Breast epithelium (tissue), 4 donors: ENCODE measurements at places on chromosomes 4 and X.
A peak's percentile ranks its signal among the peaks of the same experiment; 100 is the strongest.

GRCh38 chr4:72918362-72918761 lies 151.2 kb downstream of the COX18 start:
- no peak for DNase-seq
- no peak overlapping the region for H3K4me3 ChIP-seq
- no peaks in the 10 kb centered on the region for H3K4me1 ChIP-seq
- H3K36me3 ChIP-seq, result no peaks in the 10 kb centered on the region
- H3K27me3 ChIP-seq, result no peaks in the 10 kb centered on the region

- H3K27me3 ChIP-seq, result peaks cover 12% of the 10 kb centered on the region
- no peak for DNase-seq
- no peaks in the 10 kb centered on the region for H3K36me3 ChIP-seq
- no peak overlapping the region for H3K27ac ChIP-seq
- H3K4me1 ChIP-seq, result no peaks in the 10 kb centered on the region
- no peak overlapping the region for H3K4me3 ChIP-seq
Observed at GRCh38 chrX:10008483-10009056, 41.4 kb downstream of the CLDN34 start.

DNA sequence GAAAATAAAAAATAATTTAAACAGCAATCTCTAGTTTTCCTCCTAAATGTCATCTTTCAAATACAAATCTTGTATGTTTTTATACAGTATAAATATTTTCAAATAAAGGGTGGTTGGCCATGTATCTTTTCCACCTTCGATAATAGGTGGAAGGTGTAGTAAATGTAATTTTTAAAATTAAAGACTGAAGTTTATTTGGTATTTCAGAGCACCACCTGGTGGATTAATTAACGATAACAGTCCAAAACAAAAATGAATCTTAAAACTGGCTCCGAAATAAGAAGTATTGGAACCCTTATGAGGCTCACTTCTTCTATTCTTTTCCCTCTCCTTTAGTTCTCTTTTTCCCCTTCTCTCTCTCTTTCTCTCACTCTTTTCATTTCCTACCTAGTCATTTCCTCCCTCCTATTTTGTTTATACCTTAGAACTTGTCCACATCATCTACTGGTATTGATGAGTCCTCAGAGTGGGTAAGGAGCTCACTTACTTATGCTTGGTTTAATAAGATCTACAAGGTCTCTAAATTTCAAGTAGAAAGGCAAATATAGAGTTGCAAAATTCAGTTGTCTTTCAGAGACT lies 82.9 kb upstream of the EXOC1L start:
- DNase-seq, result no peak
- no peak overlapping the region for H3K4me3 ChIP-seq
- H3K27me3 ChIP-seq, result no peaks in the 10 kb centered on the region

- no peaks in the 10 kb centered on the region for H3K27me3 ChIP-seq
- no peak overlapping the region for H3K27ac ChIP-seq
- H3K4me3 ChIP-seq, result no peak overlapping the region
- H3K4me1 ChIP-seq, result no peaks in the 10 kb centered on the region
Observed at GRCh38 chr4:138310991-138311390, 68.8 kb upstream of the SLC7A11 start.

- H3K4me3 ChIP-seq, result no peak overlapping the region
- H3K27ac ChIP-seq, result no peak overlapping the region
- H3K27me3 ChIP-seq, result no peaks in the 10 kb centered on the region
- H3K4me1 ChIP-seq, result no peaks in the 10 kb centered on the region
- H3K36me3 ChIP-seq, result no peaks in the 10 kb centered on the region
- no peak for DNase-seq
Observed at GRCh38 chr4:174874898-174875297, 43.3 kb upstream of the ADAM29 start.

DNA sequence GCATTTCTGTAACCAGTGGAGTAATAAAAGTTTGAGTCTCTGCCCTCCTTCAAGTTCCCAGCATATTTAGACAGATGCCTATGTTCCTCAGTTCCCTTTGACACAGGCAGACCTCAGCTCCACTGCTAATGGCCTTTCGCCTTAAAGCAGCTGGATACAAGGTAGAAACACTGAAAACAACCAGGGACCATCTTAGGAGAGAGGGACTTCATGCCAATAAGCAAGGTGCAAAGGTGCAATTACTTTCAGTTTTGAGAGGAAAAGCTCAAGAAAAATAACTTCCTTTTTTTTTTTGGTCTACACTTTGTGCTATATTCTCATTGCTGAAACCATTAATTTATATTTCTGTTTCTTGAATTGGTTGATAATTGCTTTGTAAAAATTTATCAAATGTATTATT lies 781.9 kb upstream of the GALNTL6 start:
- no peak overlapping the region for H3K4me3 ChIP-seq
- DNase-seq, result no peak
- H3K27me3 ChIP-seq, result no peaks in the 10 kb centered on the region
- no peaks in the 10 kb centered on the region for H3K36me3 ChIP-seq
- H3K27ac ChIP-seq, result no peak overlapping the region

DNA sequence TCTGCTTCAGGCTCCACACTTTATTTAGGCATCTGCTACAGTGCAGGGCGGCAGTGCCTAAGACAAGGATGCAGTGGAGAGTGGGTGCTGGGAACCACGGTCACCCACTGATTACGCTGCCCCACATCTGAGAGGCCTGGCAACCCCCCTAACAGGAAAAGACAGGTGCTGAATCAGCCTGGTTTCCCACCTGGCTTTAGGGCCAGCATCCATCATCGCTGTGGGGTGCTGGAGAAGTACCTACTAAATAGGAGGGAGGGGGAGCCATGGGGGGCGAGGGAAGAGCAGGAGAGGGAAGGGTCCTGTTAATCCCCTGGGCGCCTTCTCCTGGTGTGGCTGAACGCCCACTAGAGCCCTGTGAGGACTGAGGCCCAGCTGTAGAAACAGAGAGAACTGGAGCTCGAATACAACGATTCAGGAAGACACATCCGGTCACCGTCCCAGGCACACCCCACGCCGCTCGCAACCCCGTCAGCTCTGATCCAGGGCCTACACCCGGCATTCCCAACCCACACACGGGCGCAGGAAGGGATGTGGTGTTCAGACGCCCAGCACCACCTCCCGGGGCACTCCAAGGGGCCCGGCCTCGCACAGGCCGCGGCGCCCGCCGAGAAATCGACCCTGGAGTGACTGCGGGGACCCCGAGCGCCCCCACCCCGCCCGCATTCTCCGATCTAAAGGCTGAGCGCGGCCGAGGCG lies 554 bp downstream of the DCTD start:
- no peaks in the 10 kb centered on the region for H3K4me1 ChIP-seq
- H3K36me3 ChIP-seq, result no peaks in the 10 kb centered on the region
- peak; percentile 66 for DNase-seq
- peak overlapping the region; percentile 79 for H3K4me3 ChIP-seq

GRCh38 chr4:40305328-40306170 lies 29.6 kb upstream of the CHRNA9 start:
- no peaks in the 10 kb centered on the region for H3K36me3 ChIP-seq
- H3K27ac ChIP-seq, result no peak overlapping the region
- no peak for DNase-seq
- no peaks in the 10 kb centered on the region for H3K27me3 ChIP-seq
- H3K4me3 ChIP-seq, result no peak overlapping the region
- H3K4me1 ChIP-seq, result no peaks in the 10 kb centered on the region

DNA sequence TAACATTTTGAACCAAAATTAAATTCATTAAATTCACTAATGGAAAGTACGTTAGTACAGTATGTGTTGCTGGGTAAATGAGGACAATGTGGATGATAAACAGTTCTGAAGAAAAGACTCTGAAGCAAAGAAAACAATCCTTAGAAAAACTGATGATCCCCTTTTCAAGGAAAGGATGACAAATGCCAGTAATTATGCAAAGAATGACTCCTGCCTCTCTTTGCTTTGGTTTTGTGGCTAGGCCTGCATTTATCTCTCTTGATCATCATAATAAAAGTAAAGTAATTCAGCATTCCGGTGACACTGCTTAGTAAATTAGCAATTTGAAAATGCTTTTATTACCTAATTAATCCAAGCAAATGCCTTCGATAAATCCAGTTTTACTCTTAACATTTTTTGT lies 652.2 kb upstream of the DIPK2B start:
- H3K4me1 ChIP-seq, result no peaks in the 10 kb centered on the region
- H3K36me3 ChIP-seq, result no peaks in the 10 kb centered on the region
- no peak overlapping the region for H3K27ac ChIP-seq
- DNase-seq, result no peak
- H3K27me3 ChIP-seq, result peaks cover 50% of the 10 kb centered on the region
- no peak overlapping the region for H3K4me3 ChIP-seq

DNA sequence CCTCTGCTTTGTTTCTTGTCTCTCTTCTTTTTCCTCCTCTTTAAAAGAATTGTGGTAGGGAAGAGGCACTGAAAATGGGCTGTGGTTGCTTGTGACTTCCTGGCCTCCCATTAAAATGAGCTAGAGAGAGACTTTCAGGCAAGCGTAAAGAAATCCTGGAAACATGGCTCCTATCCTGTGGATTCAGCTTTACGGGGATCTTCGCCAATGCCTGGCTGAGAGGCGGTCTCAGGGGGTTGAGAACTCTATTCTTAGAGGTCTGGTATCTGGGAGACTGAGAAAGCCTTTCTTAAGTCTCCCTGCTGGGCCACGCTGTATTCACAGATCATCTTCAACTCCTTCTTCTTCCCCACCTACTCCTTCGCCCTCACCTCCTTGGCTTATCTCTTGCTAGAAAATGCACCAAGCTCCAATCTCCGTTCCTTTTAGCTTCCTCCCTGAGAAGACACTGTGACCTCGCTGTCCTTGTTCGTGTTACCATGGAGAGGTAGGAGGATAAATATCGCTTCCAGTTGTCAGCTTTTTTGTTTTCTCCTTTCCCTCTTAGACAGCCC lies 542 bp upstream of the KLF8 start:
- peak overlapping the region; percentile 68 for H3K4me3 ChIP-seq
- DNase-seq, result no peak
- no peaks in the 10 kb centered on the region for H3K4me1 ChIP-seq

GRCh38 chr4:64464581-64464980 lies 55.3 kb upstream of the TECRL start:
- H3K27me3 ChIP-seq, result no peaks in the 10 kb centered on the region
- no peaks in the 10 kb centered on the region for H3K36me3 ChIP-seq
- no peak overlapping the region for H3K27ac ChIP-seq
- H3K4me3 ChIP-seq, result no peak overlapping the region
- no peaks in the 10 kb centered on the region for H3K4me1 ChIP-seq
- no peak for DNase-seq

GRCh38 chr4:182839256-182839655 lies 77.9 kb downstream of the DCTD start:
- H3K4me1 ChIP-seq, result no peaks in the 10 kb centered on the region
- no peak overlapping the region for H3K27ac ChIP-seq
- no peaks in the 10 kb centered on the region for H3K27me3 ChIP-seq
- no peak overlapping the region for H3K4me3 ChIP-seq

GRCh38 chr4:74570095-74570494 lies 125.2 kb downstream of the AREG start:
- H3K27ac ChIP-seq, result no peak overlapping the region
- DNase-seq, result no peak
- no peak overlapping the region for H3K4me3 ChIP-seq
- H3K27me3 ChIP-seq, result no peaks in the 10 kb centered on the region
- H3K4me1 ChIP-seq, result no peaks in the 10 kb centered on the region
- no peaks in the 10 kb centered on the region for H3K36me3 ChIP-seq

DNA sequence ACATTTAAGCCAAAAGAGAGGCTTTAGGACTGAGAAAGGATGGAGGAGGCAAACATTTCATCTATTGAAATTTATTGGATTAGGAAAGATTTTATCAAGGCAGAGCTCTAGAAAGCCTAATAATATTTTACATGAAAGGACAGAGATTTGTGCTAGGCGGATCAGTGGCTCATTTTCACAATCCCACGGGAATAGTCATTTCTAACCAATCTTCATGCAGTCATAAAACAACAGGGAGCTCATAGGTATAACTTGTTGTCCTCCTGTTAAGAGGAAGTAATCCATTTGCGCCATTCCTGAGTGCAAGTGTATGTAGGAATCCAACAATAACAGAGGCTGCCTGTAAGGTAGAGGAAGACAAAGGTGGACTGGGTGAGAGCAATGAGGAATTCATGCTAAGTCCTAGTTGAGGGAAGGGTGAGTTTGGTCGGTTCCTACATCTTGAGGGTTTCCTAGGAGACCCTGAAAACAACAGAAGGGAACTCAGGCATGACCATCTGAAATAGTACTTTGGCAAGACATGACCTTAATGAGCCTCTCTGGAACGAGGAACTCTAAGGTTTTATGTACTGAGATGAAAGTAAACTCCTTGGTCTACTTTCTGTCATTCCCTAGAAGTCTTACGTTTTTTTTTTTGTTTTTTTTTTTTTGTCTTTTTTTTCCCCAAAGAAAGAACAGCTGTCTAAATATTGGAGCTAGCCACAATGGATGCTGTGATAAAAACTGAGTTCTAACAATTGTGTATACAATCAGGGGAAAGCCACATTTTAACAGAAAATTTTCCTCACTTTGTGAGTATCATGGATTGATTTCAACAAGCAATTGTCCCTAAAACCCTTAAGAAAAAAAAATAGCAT lies 89.7 kb downstream of the GEMIN8 start:
- H3K36me3 ChIP-seq, result no peaks in the 10 kb centered on the region
- H3K27ac ChIP-seq, result peak overlapping the region; percentile 61
- no peak for DNase-seq
- no peaks in the 10 kb centered on the region for H3K4me1 ChIP-seq
- peaks cover 60% of the 10 kb centered on the region for H3K27me3 ChIP-seq

GRCh38 chr4:2646396-2647149 lies 109.6 kb downstream of the TNIP2 start:
- H3K27ac ChIP-seq, result no peak overlapping the region
- no peaks in the 10 kb centered on the region for H3K27me3 ChIP-seq
- peak; percentile 30 for DNase-seq
- H3K4me3 ChIP-seq, result no peak overlapping the region

- no peaks in the 10 kb centered on the region for H3K27me3 ChIP-seq
- H3K27ac ChIP-seq, result no peak overlapping the region
- no peak overlapping the region for H3K4me3 ChIP-seq
- DNase-seq, result no peak
Observed at GRCh38 chrX:118370921-118371624, 25.2 kb downstream of the WDR44 start.

DNA sequence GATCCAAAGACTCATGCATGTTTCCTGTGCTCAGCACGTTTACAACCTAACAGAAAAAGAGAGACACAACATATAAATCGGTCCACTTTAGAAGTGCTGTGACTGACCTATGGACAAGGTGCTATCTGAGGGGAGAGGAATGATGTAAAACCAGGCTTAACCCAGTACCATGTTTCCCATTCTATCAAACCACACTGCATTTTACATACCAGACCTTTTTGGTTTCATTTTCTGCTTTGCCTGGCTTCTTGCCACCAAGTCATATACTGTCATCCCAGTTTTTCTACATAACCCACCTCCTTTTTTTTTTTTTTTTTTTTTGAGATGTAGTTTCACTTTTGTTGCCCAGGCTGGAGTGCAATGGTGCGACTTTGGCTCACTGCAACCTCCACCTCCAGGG lies 82.2 kb downstream of the KLF8 start:
- no peak overlapping the region for H3K27ac ChIP-seq
- H3K4me3 ChIP-seq, result no peak overlapping the region
- H3K36me3 ChIP-seq, result no peaks in the 10 kb centered on the region
- DNase-seq, result no peak
- H3K4me1 ChIP-seq, result no peaks in the 10 kb centered on the region
- no peaks in the 10 kb centered on the region for H3K27me3 ChIP-seq

- no peak overlapping the region for H3K4me3 ChIP-seq
- H3K27ac ChIP-seq, result no peak overlapping the region
- no peak for DNase-seq
- H3K27me3 ChIP-seq, result peaks cover 18% of the 10 kb centered on the region
- no peaks in the 10 kb centered on the region for H3K36me3 ChIP-seq
- H3K4me1 ChIP-seq, result no peaks in the 10 kb centered on the region
Observed at GRCh38 chrX:54945224-54945623, 24.6 kb downstream of the TRO start.
